Activated CD8-positive, alpha-beta memory T cell treated with anti-CD3 and anti-CD28 coated beads for 4 hours (primary cell): ENCODE measurements at places on chromosomes 3 and 15.

DNA sequence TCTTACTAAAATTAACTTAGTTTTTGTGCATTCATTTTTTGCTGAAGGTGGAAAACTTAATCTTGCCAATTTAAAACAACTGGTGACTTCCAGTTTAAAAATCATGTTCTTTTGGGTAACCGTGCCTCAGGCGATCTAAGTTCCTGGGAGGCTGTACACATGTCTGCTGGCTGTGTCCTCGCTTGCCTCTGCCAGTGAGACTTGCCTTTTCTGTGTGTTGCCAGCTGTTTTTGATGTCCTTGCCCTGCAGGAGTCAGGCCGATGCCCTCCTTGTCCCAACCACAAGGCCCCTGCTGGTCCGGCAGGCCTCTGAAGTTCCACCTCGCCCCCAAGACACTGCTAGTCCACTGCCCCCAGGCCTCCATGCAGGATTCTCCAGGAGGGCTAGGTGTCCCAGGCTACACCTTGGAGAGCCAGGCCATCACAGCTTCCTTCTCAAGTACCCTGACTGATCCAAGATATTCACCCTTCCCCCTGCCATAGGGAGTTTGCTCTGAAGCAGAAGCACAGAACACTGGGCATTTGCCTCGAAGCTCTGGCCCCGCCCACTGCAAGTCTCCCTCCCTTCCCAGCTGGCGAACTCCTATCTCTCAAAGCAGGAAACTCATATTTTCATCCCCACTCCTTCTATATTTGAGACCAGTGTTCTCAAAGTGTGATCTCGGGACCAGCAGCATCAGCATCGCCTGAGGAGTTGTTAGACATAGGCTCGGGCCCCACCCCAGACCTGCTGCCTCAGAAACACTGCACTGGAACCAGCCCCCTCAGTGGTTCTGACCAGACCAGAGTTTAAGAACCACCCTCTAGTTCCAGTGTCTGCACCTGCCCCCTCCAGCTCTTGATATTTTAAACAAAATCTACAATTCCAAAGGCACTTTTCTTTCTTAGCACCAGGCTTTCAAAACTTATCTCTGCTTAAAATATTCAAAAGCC is 185.8 kb upstream of the UBE2E1 start:
- DNase-seq = no peak

- no peak for DNase-seq
Observed at GRCh38 chr15:39267685-39268084, 313.2 kb upstream of the THBS1 start.

DNA sequence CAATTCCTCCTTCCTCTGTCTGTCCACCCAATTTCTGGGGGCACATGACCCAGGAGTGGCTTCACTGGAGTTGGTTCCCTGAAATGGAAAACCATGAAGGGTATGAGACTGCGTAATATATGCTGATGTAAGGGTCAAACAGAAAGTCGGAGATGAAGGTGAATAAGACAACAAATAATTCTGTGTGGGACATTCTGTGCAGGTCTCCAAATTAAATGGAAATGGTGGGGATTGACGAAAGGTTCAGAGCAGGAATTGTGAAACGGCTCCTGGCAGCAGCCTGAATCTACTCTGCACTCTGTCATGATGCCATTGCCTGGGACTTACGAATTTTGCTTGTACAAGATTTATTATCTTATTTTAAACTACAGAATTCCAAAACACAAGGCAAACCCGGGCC is 174.8 kb upstream of the RORA start:
- DNase-seq = no peak

GRCh38 chr3:101149251-101149650 is 156.0 kb upstream of the ABI3BP start:
- DNase-seq = no peak

DNA sequence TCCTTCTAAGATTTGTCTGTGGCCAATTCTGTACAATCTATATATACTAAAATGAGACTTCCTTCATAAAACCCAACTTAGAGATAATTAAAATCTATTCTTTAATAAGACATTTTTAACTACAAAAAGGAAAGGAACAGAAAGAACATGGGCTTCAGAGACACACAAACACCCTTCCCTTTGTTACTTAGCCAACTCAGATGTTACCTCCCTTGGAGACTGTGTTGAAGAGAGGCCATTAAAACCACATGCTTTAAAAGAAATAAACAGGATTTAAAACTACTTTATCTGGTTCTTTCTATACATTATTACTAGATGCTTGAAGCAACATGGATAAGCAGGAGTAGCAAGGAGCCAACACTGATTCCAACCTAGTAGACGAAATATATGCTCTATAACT is 42.0 kb downstream of the LRRFIP2 start:
- no peak for DNase-seq

DNA sequence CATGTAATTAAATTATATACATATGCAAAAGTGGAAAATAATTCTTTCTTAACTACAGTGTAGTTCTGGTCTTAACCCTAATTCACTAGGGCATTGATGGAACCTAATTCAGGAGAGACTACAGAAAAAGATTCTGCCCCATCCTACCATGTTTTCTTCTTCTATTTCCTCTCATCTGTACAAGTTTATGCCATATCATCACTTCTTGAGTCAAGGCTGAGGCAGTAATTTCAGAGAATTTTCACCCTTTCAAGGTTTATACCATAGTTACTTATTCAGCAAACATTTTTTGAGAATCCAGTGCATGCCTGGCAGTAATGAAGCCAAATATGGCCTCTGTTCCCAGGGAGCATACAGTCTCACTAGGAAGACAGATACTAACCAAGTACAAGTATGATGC is 33.4 kb downstream of the SHOX2 start:
- no peak for DNase-seq

DNA sequence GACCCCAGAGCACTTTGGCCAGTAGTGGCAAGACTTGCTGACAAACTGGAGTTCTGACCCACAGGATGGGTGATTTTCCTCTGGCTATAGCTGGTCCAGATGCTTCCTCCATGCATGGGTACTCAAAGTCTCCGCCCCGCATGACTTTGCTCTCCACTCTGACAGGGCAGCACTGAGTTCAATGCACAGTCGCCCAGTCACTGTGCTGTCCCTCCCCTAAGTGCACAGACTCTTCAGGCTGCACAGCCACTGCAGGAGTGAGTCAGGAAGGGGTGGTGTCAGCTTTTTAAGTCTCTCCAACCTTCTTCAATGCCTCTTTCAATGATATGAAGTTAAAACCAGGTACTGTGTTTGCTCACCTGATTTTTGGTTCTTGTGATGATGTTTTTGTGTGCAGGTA is 17.8 kb downstream of the TEX9 start:
- no peak for DNase-seq

DNA sequence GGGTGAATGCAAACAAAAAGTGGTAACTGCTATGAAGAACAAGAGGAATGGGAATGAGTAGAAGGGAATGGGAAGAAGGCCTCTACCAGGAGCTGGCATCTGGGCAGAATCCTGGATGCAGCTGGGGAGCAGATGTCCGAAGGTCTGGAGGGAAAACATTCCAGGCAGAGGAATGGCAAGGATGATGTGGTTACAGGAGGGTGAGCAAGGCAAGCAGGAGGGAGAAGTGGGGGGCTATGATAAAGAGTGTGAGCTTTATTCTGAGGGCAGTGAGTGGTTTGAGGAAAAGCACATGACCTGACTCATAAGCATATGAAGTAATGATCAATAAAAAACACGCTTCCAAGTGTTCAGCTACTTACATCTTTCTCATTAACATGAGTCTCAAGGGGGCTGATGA is 17.1 kb downstream of the SKIC8 start:
- DNase-seq = no peak
